Uterus (tissue), 4 donors: ENCODE measurements at places on chromosomes 2 and 18.

DNA sequence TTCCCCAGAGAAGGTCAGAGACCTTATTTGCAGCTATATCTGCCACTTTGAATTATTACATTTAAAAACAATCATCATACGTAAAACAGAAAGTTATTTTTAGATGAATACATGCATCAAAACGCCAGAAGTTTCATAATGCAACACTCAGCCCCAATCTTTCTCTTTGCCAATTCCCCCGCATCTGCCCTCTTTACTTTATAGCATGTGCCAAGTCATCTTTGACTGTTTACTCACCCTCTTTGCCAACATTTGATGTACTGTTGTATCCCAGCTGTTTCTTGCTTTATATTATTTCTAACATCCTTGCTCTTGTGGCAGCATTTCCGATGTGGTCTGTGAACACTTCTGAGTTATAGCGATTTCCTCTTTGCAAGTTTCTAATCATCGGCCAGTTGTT lies 86.2 kb downstream of the CRIM1 start:
- no peak overlapping the region for H3K4me3 ChIP-seq
- no peak for DNase-seq
- H3K4me1 ChIP-seq = peaks cover 10% of the 10 kb centered on the region
- H3K27ac ChIP-seq = peak overlapping the region; percentile 73
- H3K36me3 ChIP-seq = no peaks in the 10 kb centered on the region

GRCh38 chr18:22469061-22469734 lies 51.5 kb upstream of the CTAGE1 start:
- H3K4me1 ChIP-seq = peaks cover 19% of the 10 kb centered on the region
- no peaks in the 10 kb centered on the region for H3K27me3 ChIP-seq
- DNase-seq = no peak
- no peaks in the 10 kb centered on the region for H3K36me3 ChIP-seq
- no peak overlapping the region for H3K27ac ChIP-seq

DNA sequence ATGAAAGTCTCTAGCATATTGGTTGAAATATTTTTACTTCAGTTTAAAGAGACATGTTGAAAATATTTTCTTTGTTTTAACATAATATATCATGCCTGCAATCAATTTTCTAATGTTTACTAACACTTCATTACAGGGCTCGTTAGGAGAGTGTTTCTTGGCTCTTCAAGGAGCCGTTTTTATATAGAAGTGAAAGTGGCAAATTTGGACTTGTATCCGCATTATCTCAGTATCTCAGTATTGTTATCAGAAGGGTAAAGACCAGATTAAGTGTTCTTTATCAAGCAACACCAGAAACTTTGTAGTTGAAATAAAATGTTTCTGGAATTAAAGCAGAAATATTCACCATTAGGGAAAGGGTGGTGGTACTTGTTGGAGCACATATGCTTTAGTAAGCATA lies 97.8 kb downstream of the BABAM2 start:
- H3K36me3 ChIP-seq = no peaks in the 10 kb centered on the region
- H3K27ac ChIP-seq = no peak overlapping the region
- H3K4me3 ChIP-seq = no peak overlapping the region
- H3K27me3 ChIP-seq = no peaks in the 10 kb centered on the region

- H3K27ac ChIP-seq = no peak overlapping the region
- H3K27me3 ChIP-seq = no peaks in the 10 kb centered on the region
- DNase-seq = no peak
- no peaks in the 10 kb centered on the region for H3K4me1 ChIP-seq
- no peaks in the 10 kb centered on the region for H3K36me3 ChIP-seq
Measured at GRCh38 chr2:237065071-237065377, 20.7 kb upstream of the COPS8 start.

DNA sequence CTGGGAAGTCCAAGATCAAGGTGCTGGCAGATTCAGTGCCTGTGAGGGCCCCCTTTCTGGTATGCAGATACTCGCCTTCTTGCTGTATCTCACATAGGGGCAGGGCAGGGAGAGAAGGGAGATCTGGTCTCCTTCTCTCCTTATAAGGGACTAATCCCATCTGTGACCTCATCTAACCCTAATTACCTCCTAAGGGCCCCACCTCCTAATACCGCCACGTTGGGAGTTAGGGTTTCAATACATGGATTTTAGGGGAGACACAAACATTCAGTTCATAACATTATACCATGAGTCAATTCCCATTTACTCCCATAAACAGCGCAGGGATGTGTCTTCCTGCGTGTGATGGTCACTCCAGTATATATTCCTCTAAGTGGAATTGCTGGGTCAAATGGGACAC lies 73.8 kb upstream of the TXNDC2 start:
- H3K4me1 ChIP-seq = peaks cover 8% of the 10 kb centered on the region
- no peaks in the 10 kb centered on the region for H3K27me3 ChIP-seq
- H3K36me3 ChIP-seq = no peaks in the 10 kb centered on the region
- no peak for DNase-seq
